ENCODE measurements at places on chromosomes 11 and 22. TPM values are rescaled to one million over a fixed set of nuclear protein-coding genes. Genes with fewer than 3 reads are reported as not detected.

DNA sequence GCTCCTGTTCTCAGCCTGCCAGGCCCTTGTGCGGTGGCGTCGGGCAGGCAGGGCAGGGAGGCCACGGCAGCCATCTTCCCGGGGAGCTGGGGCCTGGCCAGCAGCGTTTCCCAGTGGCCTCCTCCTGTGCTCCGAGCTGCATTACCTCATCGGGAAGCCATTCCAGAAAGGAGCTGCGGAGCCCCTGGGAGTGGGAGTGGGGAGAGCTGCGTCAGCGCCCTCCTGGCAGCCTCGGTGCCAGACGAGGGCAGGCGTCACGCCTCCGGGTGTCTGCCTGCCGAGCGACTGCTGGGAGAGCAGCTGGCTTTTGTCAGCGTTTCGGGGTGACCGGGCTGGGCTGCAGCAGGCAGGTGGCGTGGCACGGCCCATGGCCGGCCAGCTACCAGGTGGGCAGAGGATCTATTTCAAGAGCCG is 30.9 kb upstream of the WNT7B start:
- peak; percentile 96 for DNase-seq
- H3K4me3 ChIP-seq: no peak overlapping the region
- peaks cover 64% of the 10 kb centered on the region for H3K4me1 ChIP-seq
- H3K36me3 ChIP-seq: no peaks in the 10 kb centered on the region

DNA sequence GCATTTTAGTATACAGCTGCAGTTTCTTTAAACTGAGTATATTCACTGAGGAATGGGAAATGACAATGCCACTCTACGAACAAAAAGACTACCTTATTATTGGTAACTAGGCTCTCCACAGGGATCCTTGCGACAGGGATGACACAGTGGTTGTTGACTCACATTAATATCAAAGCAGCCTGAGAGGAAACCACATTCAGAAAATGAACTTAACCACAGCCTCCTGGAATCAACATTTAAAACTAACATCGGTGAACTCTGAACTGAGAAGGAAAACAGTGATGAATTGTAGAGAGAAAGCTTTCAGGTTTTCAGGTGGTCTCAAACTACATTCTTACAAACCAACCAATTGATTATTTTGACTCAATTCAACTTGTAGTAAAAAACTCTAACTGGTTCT is 90.3 kb upstream of the MTMR2 start:
- peaks cover 2% of the 10 kb centered on the region for H3K4me1 ChIP-seq
- H3K27me3 ChIP-seq: no peaks in the 10 kb centered on the region
- no peak overlapping the region for H3K4me3 ChIP-seq
- no peaks in the 10 kb centered on the region for H3K36me3 ChIP-seq

DNA sequence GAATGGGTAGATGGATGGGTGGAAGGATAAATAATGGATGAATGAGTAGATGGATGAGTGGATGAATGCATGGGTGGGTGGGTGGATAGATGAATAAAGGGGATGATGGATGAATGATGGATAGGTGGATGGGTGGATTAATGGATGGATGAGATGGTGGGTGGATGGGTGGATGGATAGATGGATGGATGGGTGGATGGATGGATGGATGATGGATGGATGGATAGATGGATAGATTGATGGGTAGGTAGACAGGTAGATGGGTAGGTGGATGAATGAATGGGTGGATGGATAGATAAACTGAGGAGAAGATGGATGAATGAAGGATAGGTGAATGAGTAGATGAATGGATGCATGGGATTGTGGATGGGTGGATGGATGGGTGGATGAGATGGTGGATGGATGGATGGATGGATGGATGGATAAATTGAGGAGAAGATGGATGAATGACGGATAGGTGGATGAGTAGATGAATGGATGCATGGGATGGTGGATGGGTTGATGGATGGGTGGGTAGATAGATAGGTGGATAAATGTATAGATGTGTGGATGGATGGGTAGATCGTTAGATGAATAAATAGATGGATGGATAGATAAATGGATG is 331.3 kb downstream of the MN1 start:
- DNase-seq: no peak
- H3K36me3 ChIP-seq: no peaks in the 10 kb centered on the region
- H3K27me3 ChIP-seq: peaks cover 7% of the 10 kb centered on the region
- H3K4me3 ChIP-seq: no peak overlapping the region
- no peak overlapping the region for H3K27ac ChIP-seq

- no peak overlapping the region for H3K4me3 ChIP-seq
- no peak overlapping the region for H3K27ac ChIP-seq
- no peaks in the 10 kb centered on the region for H3K4me1 ChIP-seq
- peaks cover 70% of the 10 kb centered on the region for H3K36me3 ChIP-seq
- no peak for DNase-seq
- no peaks in the 10 kb centered on the region for H3K27me3 ChIP-seq
Observed at GRCh38 chr11:123725995-123726655, 15.3 kb downstream of the ZNF202 start.

GRCh38 chr11:8330896-8331295 is 67.2 kb upstream of the LMO1 start:
- H3K4me3 ChIP-seq: no peak overlapping the region
- no peak overlapping the region for H3K27ac ChIP-seq
- peaks cover 8% of the 10 kb centered on the region for H3K4me1 ChIP-seq
- H3K36me3 ChIP-seq: no peaks in the 10 kb centered on the region
- peaks cover 2% of the 10 kb centered on the region for H3K27me3 ChIP-seq
- DNase-seq: no peak

DNA sequence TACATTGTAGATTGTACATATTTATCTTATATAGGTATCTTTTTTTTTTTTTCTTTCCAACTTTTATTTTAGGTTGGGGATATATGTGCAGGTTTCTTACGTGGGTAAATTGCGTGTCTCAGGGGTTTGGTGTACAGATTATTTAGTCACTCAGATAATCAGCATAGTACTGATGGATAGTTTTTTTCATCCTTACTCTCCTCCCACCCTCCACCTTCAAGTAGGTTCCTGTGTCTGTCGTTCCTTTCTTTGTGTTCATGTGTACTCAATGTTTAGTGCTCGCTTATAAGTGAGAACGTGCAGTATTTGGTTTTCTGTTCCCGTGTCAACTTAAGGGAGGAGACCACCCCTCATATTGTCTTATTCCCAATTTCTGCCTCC is 9.6 kb downstream of the C11orf96 start:
- H3K27ac ChIP-seq: no peak overlapping the region
- H3K4me3 ChIP-seq: no peak overlapping the region
- no peaks in the 10 kb centered on the region for H3K36me3 ChIP-seq
- peaks cover 2% of the 10 kb centered on the region for H3K27me3 ChIP-seq

- H3K27me3 ChIP-seq: no peaks in the 10 kb centered on the region
- DNase-seq: no peak
- no peak overlapping the region for H3K4me3 ChIP-seq
- no peaks in the 10 kb centered on the region for H3K4me1 ChIP-seq
- H3K27ac ChIP-seq: no peak overlapping the region
- peaks cover 9% of the 10 kb centered on the region for H3K36me3 ChIP-seq
Observed at GRCh38 chr22:25726241-25726640, 15.7 kb upstream of the MYO18B start.

- H3K36me3 ChIP-seq: no peaks in the 10 kb centered on the region
- peak overlapping the region; percentile 85 for H3K27ac ChIP-seq
- peaks cover 50% of the 10 kb centered on the region for H3K4me1 ChIP-seq
- peaks cover 2% of the 10 kb centered on the region for H3K27me3 ChIP-seq
- DNase-seq: peak; percentile 97
Observed at GRCh38 chr11:46290598-46291309, 13.3 kb downstream of the CREB3L1 start.

DNA sequence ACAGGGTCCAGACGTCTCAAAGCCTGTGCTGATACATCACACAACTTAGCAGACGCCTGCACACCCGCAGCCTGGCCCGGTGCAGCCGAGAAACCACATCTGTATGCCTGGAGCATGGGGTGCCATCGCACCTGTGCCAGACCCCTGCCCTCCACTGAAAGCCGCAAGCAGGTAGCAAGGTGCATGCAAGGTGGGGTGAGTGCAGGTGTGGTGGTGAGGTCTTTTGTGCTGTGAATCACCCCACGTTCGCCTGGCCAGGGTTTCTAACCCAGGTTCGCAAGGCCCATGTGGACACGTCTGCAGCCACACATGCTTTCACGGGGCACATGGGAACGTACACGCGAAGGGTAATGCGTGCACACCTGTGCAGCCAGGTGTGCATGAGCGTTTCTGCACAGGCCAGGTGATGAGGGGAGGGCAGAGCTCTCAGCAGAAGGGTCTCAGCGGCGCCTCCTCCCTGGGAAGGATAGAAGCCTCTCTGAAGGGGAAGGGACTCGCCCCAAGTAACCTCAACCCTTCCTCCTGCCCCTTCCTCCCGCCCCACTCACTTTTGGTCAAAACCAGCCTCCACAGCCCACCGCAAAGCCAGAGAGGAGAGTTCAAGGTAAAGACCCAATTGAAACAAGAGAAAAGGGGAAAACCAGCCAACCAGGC is 19.5 kb downstream of the CBX7 start:
- DNase-seq: no peak
- no peak overlapping the region for H3K27ac ChIP-seq
- peaks cover 8% of the 10 kb centered on the region for H3K36me3 ChIP-seq
- no peak overlapping the region for H3K4me3 ChIP-seq

- DNase-seq: no peak
- H3K4me3 ChIP-seq: no peak overlapping the region
- no peaks in the 10 kb centered on the region for H3K36me3 ChIP-seq
Observed at GRCh38 chr11:103744496-103745153, 291.8 kb upstream of the DDI1 start.

DNA sequence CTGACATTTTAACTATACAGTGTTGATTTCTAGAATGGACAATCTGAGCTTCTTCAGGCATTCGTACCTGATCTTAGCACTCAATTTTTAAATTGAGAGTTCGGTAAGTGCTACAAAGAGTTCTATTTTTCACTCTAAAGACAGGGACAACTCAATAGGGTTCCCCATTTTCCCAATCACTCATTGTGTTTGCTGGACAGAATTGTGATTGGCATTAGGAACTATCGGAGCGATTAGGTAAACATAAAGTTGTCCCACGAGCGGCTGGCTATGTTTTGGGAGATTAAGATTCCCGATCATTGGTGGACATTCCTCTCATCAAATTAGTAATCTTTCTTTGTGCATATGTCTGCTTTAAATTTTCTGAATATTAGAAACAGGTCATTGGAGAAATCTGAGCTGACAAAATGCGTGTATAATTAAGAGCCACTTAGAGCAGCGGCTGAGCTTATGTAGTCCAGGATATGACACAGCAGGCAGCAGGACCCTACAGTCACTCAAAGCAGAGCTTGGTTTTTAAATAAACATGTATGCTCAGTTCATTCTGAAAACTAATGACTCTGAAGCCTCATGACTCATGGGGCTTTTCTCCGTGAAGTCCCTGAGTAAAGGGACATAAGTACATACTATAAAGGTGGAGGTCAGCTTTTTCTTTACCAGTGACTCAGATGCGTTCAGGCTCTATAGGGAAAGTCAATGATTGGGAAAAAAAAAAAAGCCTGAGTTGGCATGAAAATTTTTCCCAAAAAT is 109.4 kb downstream of the GRIA4 start:
- H3K4me1 ChIP-seq: no peaks in the 10 kb centered on the region
- no peak overlapping the region for H3K27ac ChIP-seq
- no peaks in the 10 kb centered on the region for H3K27me3 ChIP-seq
- DNase-seq: no peak
- no peaks in the 10 kb centered on the region for H3K36me3 ChIP-seq
- H3K4me3 ChIP-seq: no peak overlapping the region

DNA sequence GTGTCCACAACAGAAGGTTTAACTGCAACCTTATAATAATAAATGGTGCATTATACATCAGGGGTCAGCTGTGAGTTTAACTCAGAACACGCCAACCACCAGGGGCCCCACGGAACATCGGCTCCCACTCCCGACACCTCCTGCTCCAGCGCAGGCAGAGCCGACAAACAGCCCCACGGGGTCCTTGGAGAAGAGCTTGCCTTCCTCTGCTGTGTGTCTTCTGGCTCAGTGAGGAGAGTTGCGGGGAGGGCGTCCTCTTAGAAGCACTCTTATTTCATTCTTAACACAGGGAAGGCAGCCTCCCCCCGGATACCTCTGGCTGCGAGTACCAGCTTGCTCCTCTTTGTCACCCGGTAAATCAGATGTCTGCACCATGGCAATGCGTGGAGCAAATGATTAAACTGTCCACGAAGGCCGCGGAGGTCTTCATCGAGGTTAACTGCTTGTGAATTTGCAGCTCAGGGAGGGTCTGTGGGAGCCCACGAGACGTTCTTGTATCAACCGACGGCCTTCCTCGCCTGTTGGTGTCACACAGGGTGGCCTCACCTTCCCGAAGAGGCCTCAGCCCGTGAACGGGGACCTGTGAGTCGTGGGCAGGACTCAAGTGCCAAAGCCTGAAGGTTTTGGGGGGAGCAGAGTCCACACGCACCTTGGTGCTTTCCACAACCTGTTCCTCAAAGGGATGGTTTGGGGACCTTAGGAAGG is 464.0 kb downstream of the BRD1 start:
- no peak overlapping the region for H3K4me3 ChIP-seq
- H3K27me3 ChIP-seq: no peaks in the 10 kb centered on the region
- no peak for DNase-seq
- H3K4me1 ChIP-seq: no peaks in the 10 kb centered on the region
- H3K27ac ChIP-seq: no peak overlapping the region

DNA sequence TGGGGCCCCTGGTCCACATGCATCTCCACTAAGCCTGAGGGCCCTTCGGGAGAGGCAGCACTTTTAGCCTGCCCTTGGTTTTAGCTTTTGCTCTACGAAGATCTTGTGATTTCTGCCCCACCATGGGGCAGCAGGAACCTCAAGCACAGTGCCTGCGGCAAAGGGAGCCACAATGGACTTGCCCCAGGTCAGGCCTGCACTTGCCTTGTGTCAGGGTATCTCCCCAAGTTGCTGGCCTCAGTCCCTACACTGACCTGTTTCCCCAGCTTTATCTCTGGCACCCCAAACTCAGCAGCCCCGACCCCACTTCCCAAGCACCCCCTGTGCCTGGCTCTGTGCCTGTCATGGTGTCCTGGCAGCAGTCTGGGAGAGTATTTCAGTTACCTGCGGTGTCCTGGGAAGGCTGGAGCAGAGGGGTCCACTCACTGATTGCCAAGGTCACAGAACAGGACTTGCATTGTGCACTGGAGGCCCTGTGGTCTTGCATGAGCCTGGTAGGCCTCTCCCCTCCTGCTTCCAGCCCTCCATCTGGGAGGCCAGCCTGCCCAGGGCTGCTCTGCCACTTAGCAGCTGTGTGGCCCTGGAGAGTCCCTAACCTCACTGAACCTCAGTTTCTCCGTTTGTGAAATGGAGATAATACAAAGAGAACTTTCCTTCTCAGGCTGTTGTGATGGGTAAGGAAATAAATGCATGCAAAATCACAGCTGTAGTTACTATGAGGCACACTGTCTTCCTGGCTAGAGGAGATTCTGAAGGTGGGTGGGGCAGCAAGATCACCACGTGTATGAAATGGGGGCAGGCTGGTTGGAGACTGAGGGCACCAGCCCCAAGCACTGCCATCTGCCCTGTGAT is 3.6 kb upstream of the AIFM3 start:
- H3K4me1 ChIP-seq: peaks cover 9% of the 10 kb centered on the region
- no peak overlapping the region for H3K4me3 ChIP-seq
- no peak for DNase-seq
- peaks cover 35% of the 10 kb centered on the region for H3K27me3 ChIP-seq
- H3K27ac ChIP-seq: no peak overlapping the region
- H3K36me3 ChIP-seq: no peaks in the 10 kb centered on the region

GRCh38 chr11:33234397-33235190 is 22.6 kb upstream of the HIPK3 start:
- no peaks in the 10 kb centered on the region for H3K4me1 ChIP-seq
- H3K27me3 ChIP-seq: no peaks in the 10 kb centered on the region
- peak; percentile 21 for DNase-seq
- no peak overlapping the region for H3K27ac ChIP-seq
- no peaks in the 10 kb centered on the region for H3K36me3 ChIP-seq

ACRV1 gene
- 0.34 TPM for polyA plus RNA-seq

PAMR1 gene
- 7.6 TPM for polyA plus RNA-seq

PHF21B gene
- 0.22 TPM for polyA plus RNA-seq

UPK3A gene
- polyA plus RNA-seq: not detected

OR10A5 gene
- polyA plus RNA-seq: not detected

LBHD1 gene
- polyA plus RNA-seq: 7.4 TPM

Measured in muscle of leg (tissue), 16 donors.